Astrocyte (in vitro differentiated cells and primary cell): ENCODE measurements at places on chromosomes 12 and 14. TPM values are rescaled to one million over a fixed set of nuclear protein-coding genes. Genes with fewer than 3 reads are reported as not detected.

DNA sequence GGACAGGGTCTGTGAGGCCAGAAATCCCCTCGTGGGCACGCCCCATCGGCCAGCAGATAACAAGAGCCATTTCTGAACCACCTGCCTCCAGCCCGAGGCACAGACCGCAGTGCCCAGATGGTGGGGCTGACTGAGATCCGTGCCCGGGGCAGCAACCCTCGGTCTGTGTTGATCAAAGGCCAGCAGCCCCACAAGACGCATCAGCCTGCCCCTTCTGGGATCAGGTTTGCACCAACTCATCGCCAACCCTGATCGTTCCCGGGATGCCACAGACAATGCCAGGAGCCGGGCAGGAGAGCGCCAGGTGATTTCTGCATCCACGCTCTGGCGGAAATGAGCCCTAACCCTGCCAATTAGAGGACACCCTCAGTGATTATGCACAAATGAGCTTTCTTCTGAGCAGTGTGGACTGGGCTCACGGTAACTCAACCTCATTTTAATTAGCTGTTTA lies 64.5 kb downstream of the TESC start:
- no peak for DNase-seq

- DNase-seq: no peak
Measured at GRCh38 chr14:56805992-56806727, 4.1 kb downstream of the OTX2 start.

DNA sequence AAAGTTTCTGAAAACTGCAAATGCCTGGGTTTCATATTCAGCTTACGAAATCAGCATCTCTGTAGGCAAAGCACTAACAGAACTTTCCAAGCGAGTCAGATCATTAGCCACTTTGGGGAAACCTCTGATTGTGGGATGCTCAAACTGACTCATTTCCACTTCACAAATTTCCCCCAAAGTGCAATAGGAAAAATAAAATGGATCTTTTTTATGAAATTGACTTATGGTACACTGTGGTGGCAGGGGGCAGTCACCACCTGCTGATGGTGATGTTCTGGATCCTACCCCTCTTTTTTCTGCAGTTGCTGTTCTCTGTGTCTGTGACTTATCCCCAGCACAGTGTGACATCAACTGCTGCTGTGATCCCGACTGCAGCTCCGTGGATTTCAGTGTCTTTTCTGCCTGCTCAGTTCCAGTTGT lies 5.6 kb downstream of the TCTN1 start:
- no peak for DNase-seq

DNA sequence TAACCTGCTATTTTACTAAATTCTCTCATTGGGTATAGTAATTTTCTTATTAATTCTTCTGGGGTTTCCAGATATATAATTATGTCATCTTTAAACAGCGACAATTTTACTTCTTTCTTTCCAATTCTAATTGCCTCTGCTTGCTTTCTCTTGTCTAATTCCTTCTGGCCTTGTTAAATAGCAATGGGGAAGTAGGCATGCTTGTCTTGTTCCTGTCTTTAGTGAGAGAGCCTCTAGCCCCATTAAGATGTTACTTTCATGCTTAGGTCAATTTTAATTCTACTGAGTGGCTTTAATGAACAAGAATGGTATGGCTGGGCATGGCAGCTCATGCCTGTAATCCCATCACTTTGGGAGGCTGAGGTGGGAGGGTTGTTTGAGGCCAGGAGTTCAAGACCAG lies 31.7 kb downstream of the LRTM2 start:
- no peak for DNase-seq

DNA sequence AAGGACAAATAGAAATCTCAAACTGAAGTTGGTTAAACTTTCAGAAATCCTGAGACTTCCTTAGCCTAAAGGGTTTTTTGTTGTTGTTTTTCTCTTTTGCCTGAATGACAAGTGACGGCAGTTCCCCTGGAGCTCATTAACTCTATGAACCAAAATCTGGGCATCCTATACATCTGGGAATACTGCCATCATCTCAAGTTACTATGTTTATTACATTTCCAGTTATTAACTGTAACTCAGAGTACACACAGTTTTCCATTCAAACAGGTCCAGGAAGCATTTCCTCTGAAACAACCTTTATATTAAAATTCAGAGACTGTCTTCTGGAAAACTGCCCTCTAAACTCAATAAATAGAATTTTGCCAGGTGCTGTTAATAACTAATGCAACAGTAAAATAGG lies 55.6 kb upstream of the CDKL1 start:
- no peak for DNase-seq

GRCh38 chr14:93940437-93940836 lies 13.3 kb downstream of the FAM181A start:
- DNase-seq: no peak

HOXC11 gene
- not detected in 2 replicates for total RNA-seq

JAG2 gene
- total RNA-seq: 5.8 and 6.6 TPM in 2 replicates

EIF2S3B gene
- 5.4 and 6.0 TPM in 2 replicates for total RNA-seq

RTN1 gene
- total RNA-seq: 0.60 and 1.2 TPM in 2 replicates
